Aorta (tissue), 5 donors: ENCODE measurements at places on chromosomes 7 and 10.

DNA sequence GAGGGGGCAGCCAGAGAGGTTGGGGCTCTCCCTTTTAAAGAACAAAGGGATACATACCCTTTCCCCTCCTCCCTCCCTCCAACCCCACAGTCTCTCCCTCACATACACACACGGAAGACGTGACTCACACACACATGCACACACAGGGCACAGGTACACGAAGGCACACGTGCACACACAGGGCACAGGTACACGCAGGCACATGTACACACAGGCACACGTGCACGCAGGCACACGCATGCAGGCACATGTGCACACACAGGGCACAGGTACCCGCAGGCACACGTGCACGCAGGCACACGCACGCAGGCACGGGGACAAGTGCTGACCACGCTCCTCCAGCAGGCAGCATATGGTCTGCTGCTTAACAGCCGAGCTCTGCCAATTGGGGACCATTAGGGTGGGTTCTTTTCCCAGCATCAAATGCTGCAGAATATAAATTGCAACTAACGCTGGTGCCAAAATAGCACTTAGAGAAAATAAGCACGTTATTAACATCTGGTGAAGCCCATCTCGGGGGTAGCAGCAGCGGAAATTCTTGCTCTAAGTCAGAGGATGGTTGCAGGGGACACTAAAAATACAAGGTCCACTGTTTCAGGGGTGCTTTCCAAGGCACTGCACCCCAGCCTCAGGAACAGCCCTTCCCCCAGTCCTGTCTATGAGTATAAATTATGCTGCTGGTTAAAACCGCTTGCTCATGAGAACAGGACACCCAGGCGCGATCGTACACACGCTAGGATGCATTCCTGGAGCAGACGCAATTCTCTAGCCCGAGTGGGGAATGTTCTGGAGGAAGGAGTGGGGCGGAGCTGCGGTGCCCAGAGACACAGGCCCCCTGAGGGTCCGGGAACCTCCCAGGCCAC is 55.2 kb upstream of the TNRC18 start:
- no peak for DNase-seq

- no peak for DNase-seq
Measured at GRCh38 chr7:118076564-118076963, 107.4 kb upstream of the LSM8 start.

- DNase-seq: no peak
Measured at GRCh38 chr10:110620398-110620719, 23.8 kb upstream of the RBM20 start.

- no peak for DNase-seq
Measured at GRCh38 chr7:99124236-99124635, 19.7 kb downstream of the SMURF1 start.

DNA sequence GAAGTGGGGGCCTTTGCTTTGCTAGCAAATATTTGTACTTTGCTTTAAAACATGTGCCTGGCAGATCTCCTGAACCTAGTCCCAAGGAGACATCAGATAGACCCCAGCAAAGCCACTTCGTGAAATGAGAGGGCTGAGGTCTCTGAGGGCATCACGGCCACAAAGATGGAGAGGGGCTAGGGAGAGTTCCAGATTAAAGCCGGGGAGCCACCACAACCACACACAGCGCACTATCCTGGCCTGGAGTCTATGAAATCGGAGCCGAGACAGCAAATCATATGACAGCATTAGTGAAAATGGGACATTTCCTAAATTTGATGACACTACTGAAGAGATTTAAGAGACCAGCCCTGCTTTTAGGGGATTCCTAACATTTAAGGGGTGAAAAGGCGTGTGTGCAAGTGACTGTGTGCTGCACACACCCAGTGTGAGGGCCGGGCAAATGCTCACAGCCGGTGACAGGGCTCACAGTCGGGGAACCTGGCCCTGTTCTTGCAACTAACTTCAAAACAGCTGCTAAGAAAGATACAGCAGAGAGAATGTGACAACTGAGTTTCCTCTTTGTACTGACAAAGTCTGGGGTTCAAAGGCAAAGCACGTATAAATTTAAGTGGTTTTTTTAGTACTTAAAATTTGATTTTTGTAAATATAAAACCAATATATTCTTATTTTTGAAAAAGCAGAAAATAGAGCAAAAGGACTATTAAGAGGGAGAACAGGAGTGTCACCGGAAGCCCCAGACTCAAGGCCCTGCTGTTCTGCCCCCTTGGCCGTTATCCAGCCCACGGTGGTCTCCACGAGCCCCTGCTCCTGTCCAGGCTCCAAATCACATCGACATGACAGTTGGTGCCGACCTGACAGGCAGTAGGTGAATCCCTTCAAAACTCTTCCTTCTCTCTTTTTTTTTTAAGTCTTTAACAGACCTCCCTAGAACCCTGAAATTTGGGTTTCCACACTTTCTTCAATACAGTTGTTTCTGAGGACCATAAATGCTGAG is 49.5 kb downstream of the VIPR2 start:
- DNase-seq: no peak

- DNase-seq: no peak
Measured at GRCh38 chr10:451021-451471, 238.4 kb downstream of the DIP2C start.

- no peak for DNase-seq
Measured at GRCh38 chr7:140261522-140261921, 84.7 kb upstream of the KDM7A start.

DNA sequence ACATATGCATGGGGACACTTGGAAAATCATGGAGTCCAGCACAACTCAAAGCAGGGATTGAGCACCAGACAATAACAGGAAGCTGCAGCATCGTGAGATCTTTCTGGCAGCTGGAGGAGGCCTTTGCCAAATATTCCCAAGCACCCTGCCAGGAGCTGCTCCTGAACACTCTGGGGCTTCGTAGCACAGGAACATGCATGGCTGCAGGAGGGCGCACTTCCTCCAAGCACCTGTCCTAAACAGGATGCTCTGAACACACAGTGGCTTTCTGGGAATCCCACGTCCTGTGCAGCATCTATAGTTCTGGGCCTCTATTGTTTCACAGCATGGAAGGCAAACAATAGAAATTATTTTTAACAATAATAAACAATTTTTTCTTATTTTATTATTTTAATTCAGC is 4.1 kb downstream of the ABLIM1 start:
- no peak for DNase-seq

DNA sequence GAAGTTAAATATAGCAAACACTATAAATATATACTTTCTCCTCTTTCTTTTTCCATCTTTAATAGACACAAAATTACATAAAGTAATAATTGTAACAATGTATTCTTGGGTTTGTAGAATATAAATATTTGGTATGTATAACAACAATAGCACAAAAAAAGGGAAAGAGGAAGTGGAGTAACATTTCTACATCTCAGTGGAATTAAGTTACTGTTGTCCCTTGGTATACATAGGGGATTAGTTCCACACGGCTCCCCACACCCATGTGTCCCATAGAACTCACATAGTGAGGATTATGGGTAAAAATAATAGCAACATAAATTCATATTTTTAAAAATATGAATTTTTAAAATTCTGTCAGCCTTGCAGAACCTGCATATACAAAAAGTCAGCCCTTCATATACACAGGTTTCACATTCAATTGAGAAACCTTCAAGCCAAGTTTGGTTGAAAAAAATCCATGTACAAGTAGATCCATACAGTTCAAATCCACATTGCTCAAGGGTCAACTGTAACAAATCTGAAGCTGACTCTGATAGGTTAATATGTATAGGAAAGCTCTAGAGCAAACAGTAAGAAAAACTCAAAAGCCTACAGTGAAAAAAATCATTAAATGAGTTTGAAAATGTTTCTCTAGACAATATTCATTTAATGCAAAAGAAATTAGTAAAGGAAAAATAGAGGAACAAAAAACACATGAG is 92.4 kb downstream of the HYCC1 start:
- DNase-seq: no peak

DNA sequence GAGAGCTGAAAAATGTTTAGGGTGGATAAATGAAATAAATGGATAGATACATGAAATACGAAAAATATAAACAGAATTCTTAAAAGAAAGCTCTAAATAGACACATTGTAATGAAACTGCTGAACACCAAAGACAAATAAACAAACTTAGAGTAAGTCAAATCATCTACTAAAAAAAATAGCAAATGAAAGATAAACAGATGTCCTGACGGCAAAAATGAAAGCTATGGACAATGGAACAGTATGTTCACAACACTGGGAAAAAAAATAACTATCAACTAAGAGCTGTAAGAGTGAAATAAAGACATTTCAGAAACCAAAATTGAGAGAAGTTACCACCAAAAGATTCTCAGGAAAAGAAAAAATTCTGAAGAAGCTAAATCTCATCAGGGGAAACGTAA is 106.1 kb downstream of the SGMS1 start:
- DNase-seq: no peak
